ENCODE measurements at places on chromosomes 11 and 22.

- no peak for DNase-seq
Observed at GRCh38 chr22:16917144-16918003, 90.6 kb downstream of the GAB4 start.

- DNase-seq = no peak
Observed at GRCh38 chr11:128171506-128171905, 415.9 kb downstream of the ETS1 start.

- DNase-seq = no peak
Observed at GRCh38 chr11:63910675-63911074, 6.3 kb downstream of the RCOR2 start.

DNA sequence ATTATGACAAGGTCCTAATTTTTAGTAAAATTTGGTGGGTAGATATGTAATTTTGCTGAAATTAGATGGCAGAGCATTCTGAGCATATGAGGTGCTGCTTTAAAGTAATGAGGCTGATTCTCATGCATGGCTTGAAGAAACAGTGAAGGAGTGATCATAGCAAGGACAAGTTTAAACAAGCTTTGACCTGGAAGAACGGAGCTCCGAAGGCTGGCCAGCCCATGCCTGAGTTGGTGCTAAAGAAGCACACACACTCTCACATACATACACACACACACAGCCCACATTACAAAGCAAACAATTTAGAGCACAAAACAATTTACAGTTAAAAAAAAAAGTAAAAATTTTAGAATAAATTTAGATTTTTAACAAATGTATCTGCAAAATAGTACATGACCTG, 150.7 kb downstream of the DCDC1 start:
- no peak for DNase-seq

DNA sequence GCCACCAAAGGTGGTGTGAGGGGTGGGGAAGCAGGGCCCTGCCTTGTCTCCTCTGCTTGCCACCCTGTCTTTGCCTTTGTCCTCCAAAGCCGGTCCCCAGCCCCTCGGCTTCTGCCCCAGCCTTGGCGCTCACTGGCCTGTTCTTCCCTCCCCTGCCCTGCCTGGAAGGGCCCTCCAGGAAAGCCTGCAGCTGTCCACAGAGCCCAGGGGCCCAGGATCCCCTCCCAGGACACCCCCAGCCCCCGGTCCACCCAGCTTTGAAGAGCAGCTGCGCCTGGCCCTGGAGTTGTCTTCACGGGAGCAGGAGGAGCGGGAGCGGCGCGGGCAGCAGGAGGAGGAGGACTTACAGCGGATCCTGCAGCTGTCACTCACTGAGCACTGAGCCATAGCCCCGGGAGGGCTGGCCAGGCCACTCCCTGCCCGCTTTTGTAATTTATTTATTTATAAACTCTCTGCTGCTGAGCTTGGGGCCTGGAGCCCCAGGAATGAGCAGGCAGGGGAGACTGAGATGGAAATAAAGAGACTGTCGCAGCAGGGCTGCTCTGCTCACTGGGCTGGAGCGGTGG, 1.3 kb upstream of the SSH3 start:
- no peak for DNase-seq

GRCh38 chr11:94526645-94527438, 14.6 kb downstream of the C11orf97 start:
- no peak for DNase-seq

- no peak for DNase-seq
Observed at GRCh38 chr11:123381817-123382554, 48.1 kb upstream of the GRAMD1B start.

- DNase-seq = no peak
Observed at GRCh38 chr11:82183346-82183745, 550.3 kb downstream of the FAM181B start.

- DNase-seq = no peak
Observed at GRCh38 chr11:64916040-64916774, 802 bp downstream of the ATG2A start.

GRCh38 chr22:32801537-32802236, at the start of gene TIMP3:
TSS of gene TIMP3 (plus strand) at chr22:32801705. CDS start at chr22:32802002, 297 bp downstream.
- no peak for DNase-seq

- no peak for DNase-seq
Observed at GRCh38 chr22:37231406-37232139, 12.5 kb downstream of the RAC2 start.
